GM10248 (cell line): ENCODE measurements at places on chromosomes 5 and 9.
A peak's percentile ranks its signal among the peaks of the same experiment; 100 is the strongest.

- DNase-seq = no peak
Measured at GRCh38 chr5:108164574-108164973, 217.3 kb downstream of the FBXL17 start.

DNA sequence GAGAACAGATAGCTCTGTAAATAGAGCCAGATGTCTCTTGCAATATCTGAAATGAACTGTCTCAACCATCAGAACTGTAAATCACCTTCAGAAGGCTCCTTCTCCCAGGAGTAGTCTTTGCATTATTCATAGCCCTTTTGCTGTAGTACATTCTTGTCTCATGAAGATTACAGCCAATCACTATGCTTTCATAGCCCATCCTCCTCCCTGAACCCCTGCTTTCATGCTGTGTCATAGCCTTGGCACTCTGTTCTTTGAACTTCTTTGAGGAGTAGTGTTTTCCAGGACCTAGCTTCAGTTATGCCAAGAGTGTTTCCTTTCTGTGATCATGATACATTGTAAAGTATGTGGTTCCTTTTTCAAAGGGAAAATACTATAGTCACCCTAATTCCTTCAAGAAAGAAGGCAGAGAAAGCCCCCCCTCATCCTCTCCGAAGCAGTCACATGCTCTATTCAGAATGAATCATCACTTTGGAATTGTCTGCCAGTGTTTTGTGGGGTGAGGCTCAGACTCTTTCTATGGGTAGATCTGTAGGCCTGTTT lies 61.1 kb downstream of the GRIA1 start:
- no peak for DNase-seq

DNA sequence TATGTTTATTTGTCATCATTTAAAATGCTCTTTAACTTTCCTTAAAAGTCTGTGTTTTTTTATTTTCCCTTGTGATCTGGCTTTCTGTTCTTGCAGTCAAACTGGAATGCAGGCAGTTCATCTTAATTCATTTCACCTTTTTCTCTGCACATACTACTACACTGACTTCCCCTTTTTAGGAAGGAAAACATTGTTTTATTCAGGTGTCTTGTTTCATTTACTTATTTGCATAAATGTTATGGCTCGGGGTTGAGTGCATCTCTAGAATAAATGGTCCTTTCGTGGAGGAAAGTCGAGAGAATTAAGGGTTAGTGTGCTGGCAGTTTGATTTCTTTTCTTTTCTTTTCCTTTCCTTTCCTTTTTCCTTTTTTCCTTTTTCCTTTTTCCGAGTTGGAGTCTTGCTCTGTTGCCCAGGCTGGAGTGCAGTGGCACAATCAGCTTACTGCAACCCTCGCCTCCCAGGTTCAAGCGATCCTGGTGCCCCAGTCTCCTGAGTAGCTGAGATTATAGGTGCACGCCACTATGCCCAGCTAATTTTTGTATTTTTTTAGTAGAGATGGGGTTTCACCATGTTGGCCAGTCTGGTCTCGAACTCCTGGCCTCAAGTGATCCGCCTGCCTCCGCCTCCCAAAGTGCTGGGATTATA lies 76.0 kb upstream of the LRRC70 start:
- DNase-seq = no peak

GRCh38 chr5:124238350-124238749 lies 508.1 kb downstream of the ZNF608 start:
- DNase-seq = no peak

DNA sequence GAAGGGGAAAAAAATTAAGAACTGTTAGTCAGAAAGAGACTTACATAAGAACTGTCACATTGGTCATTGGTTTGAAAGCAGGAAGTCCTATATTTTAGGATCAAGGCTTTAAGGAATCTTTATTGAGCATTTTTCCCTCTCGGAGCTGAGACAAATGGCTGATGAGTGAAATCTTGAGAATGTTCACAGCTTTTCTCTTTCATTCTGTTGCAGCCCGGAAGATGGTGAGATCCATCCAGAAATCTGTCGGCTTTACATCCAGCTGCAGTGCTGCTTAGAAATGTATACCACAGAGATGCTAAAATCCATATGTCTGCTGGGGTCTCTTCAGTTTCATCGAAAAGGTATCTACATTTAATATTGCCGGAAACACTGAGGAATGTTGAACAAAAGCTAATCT lies 69.7 kb downstream of the RGS7BP start:
- no peak for DNase-seq

DNA sequence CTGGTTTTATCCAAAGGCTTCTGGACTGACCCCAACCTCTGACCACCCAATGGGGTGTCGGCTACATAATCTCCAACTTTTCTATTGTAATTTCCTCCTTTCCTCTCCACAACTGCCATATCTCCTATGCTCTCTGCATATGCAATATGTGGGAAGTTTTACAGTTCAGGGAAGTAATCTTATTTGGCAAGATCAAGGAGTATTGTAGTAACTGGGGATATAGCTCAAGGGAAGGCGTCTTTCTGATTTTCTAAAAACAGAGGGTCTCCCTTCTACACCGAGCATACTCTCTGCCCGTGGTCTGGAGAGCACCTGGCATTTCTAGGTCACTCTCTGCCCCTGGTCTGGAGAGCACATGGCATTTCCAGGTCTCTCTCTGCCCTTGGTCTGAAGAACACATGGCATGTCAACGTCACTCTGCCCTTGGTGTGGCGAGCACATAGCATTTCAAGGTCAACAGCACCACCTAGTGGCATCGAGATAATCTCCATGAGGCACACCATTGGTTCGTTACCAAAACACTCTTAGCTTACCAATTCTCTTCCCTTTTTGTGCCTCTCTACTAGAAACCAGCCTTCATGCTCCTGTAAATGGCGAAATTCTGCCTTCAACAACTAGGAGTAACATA lies 616.4 kb upstream of the NUDT12 start:
- DNase-seq = peak; percentile 10

DNA sequence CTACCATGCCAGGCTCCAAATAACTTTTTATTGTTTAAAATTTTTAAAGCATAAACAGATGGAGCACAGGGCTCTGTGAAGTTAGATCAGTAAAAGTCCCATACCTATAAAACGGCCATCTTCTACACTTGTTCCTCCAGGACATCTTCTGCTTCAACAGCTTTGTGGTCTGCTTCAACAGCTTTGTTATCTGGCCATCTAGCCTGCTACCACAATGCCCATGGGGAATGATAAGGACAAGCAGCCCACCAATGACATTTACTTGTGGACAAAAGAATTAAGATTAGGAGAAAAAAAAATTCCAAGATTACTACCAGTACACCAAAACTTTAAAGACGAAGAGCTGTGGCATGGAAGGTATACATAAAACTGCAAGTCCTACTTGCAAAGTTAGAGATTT lies 2.2 kb upstream of the VPS13A start:
- no peak for DNase-seq

DNA sequence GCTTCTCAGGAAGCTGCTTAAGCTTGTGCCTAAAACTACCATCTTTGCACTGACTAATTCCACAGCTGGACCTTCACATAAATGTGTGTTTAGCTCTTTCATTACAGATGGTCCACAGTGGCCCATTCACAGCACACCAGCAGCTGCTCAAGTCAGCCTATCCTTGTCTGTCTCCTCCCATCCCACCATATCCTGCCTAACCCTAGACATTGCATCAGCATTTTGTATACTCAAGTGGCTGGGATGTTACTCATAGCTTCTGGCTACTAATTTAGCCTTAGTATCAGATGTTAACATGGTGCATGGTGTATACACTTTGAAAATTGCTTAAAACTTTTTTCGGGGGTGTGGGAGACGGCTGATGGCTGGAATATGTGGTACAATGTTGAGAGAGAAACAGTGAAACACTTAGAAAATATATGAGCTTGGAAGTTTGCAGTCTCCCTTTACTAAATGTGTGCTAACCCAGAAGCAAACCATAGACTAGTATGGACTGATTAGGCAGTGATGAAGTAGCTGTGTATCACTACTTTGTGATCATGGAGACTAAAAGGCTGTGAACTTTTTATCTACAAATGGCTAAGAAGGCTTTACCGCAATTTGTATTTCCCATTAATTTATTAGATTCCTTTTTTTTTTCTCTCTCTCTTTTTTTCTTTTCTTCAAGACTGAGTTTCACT lies 83.1 kb downstream of the JMY start:
- DNase-seq = no peak

GRCh38 chr5:140855772-140856674 lies at the start of gene PCDHA10:
PCDHA10 (plus strand) TSS chr5:140855897; CDS start chr5:140856049, 152 bp downstream.
- no peak for DNase-seq

DNA sequence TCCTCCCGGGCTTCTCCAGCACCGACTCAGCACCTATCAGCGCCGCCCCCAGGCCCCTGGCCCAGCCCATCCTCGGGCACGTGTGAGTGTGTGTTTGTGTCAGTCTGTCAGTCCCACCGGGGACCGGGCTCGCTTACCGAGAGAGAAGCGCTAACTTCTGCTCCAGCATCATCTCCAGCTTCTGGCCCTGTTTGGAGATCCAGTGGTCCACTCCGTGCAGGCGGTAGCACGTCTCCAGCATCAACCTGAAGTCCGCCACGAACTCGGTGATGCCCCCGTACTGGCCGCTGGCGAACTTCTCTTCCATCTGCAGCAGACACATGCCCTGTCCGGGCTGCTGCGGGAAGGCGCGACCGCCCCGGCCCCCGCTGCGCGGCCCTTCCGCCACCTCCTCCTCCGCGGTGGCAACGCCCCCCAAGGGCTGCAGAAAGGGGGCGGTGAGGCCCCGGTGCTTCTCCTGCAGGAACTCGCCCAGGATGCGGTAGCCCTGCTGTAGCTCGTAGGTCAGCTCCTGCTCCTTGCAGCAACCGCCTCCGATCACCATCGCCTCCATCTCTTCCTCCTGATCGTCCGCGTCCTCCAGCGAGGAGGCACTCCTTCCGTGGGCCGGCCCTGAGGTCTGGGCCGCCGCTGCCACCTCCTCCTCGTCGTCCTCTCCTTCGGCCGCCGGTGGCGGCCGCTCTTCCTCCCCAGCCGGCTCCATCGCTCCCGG lies 8.2 kb downstream of the RANBP6 start:
- peak; percentile 86 for DNase-seq

DNA sequence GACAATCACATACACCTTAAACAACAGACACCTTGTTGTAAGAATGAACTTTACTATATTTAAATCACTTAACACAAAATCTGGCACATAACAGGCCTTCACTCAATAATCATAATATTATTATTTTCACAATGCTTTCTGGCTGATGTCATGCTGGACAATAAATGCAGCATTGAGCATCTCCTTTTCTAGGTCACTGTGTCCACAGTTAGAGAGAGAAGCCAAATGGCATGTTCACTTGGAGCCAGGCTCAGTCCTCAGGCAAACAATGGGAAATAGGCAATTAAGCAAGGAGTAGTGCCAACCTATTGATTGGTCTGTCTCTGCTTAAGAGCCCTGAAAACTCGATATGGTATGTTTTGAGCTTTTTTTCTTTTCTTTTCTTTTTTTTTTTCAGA lies 50.6 kb upstream of the KLF4 start:
- no peak for DNase-seq

- DNase-seq = no peak
Measured at GRCh38 chr5:81005708-81006107, 45.5 kb downstream of the RASGRF2 start.

DNA sequence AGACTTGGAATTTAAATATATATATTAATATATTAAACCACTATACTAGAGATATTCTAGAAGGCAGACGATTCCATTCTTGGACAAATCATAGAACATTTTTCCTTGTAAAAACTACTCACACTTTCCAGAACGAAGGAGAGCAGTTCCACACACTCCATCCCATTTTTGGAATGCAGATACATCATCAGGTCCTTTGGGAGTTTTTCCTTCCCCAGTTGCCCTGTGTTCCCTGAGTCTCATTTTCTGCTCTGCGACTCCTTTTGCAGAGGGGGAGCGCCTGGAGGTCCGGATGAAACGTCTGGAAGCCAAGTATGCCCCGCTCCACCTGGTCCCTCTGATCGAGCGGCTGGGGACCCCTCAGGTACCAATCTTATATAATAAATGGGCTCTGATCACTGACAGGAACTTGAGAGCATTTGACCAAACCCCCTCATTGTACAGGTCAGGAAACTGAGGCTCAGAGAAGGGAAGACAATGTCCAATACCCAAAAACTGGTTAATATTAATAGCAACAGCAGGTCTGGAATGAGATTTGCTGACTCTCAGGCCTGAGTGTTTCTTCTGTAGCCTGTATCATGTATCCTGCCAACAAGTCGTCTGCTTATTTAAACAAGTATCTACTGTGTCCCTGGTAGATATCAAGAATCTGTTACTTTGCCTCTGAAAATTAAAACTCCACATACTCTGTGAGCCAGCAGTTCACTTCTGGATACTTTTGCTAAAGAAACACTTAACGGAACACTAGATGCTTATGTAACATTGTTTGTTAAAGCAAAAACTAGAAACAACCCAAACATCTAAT lies 76.8 kb upstream of the NIPAL4 start:
- no peak for DNase-seq

- no peak for DNase-seq
Measured at GRCh38 chr5:105057001-105057436, 1494.4 kb upstream of the NUDT12 start.

GRCh38 chr9:88820055-88820454 lies 171.2 kb upstream of the S1PR3 start:
- DNase-seq = no peak

DNA sequence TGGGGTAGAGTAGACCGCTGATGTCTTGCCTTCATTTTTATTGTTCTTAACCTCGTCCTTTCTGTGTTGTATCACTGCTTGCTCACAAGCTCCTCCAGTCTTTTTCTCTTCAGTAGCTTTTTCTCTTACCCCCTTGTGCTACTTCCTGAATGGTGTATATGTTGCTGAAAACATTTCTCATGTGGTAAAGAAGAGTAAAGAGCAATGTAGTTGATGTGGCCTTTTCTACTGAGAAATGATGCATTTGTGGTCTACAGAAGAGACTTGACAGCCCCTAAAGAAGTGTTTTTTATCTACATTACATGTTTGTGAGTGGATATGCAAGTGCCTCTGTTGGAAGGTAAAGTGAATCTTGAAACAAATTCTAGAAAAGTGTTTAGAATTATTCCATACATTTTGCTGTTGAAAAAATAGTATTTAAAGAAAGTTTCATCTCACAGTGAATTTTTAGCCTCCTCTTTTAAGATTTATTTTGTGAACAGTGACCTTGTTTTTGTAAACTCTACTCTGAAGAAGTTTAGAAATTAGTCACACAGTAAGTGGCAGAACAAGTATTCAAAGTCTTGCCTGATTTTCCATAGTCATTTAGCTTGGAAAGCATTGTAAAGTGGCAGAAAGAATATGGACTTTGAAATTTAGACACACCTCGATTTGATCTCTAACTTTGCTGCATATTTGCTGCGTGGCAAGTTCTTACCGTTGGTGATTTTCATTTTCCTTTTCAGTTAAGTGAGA lies 17.4 kb downstream of the CDC42SE2 start:
- DNase-seq = no peak

DNA sequence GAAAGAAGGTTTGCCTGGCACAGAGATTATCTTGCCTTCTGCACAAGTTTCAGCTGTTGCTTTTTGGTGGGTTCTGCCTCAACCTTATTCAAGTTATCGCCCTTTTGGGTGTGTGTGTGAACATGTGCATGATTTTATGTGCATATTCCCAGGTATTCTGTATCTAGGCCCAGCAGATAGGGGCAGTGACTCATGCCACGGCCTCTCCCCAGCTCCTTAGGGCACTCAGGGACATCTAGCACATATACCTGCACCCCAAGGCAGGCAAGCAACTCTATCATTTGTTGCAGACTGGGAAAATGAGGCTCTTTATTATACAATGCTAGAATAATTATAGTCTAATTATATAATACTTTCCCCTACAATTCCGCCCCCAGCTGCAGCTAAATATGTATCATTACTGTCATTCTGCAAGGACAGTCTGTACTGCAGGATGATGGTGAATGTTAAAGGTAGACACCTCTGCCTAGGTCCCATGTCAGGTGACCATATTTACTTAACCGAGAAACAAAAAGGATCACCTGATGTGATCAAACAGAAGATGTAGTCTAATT lies 128.9 kb downstream of the PDE8B start:
- DNase-seq = no peak

- DNase-seq = no peak
Measured at GRCh38 chr9:78030296-78030552, 1.4 kb downstream of the GNAQ start.
